ENCODE measurements at places on chromosomes 1 and 21.

DNA sequence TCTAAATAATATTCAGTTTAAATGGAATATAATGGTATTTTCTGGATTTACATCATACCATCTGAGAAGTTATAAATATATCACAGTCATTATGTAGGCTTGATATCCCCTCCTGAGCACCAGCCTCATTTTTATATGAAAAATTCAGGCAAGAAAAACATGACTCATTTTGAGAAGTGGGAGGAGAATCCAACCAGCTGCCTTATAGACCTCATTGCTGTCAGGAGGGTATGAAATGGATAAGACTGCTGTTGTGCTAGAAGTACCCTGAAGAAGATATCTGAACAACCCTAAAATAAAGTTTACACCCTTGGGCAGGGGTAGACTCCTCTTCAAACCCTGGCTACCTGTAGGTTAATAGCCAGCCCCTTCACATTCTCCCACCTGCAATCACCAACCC, 8.8 kb downstream of the GIPC2 start:
- DNase-seq: peak; percentile 20

DNA sequence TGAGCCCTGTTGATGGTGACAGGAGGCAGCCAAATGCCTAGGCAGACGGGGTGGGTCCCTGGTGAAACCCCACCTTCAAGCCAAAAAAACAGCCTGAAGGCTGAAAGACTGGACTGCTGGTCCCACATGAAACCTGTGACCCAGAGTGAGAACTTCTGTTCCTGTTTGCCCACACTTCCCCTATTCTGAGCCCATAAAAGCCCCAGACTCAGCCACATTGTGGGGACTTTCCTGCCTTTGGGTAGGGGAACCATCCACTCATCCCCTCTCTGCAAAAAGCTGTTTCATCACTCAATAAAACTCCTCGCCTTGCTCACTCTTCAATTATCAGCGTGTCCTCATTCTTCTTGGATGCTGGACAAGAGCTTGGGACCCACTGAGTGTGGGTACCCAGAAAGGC, 25.2 kb downstream of the HTR6 start:
- DNase-seq: no peak

DNA sequence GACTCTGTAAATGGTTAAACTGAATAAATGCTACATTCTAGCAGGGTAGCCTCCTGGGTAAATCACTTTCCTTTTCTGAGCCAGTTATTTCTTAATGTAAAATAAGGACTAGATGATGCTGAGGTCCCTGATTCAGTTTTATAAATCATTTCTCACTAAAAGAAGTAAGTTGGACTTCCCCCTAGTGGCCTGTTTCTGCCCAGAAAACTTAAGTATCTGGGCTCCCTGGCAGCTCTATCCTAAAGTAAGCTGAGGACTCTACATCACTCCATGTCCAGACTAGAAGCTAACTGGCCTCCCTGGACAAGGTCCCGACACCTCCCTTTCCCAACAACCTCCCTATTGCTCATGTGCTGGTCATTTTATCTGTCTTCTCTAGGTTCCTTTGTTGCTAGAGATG, 3.0 kb downstream of the GPN2 start:
- peak; percentile 54 for DNase-seq

- no peak for DNase-seq
Observed at GRCh38 chr1:32733582-32734321, 31.2 kb upstream of the SYNC start.

GRCh38 chr1:218624052-218624451, 278.9 kb downstream of the TGFB2 start:
- DNase-seq: peak; percentile 60

- no peak for DNase-seq
Observed at GRCh38 chr1:53733447-53733931, 5.5 kb downstream of the GLIS1 start.

DNA sequence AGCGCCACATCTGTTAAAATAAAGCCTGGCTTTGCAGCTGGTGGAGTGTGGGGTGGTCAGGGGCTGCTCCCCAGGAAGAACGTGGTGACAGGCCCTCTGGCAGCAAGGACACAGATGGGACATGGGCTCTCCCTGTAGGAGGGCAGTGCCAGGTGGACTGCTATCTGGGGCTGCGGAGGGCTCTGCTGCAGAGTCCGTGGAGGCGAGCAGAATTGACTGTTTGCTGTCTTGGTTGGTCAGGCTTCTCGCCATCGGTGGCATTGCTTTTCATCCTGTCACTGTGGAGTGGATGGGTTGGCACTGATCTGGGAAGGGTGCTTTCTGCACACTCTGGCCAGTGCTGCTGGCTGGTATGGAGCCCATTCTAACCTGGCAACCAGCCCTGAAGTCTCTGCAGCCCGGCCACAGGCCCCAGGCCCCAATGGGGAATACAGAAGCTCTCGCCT, 103.0 kb downstream of the LAMC2 start:
- no peak for DNase-seq

GRCh38 chr1:9601942-9602793, 13.5 kb downstream of the TMEM201 start:
- no peak for DNase-seq

GRCh38 chr1:12369258-12369657, 139.4 kb downstream of the VPS13D start:
- DNase-seq: no peak

GRCh38 chr1:56676571-56677035, 31.5 kb downstream of the PRKAA2 start:
- DNase-seq: peak; percentile 67

DNA sequence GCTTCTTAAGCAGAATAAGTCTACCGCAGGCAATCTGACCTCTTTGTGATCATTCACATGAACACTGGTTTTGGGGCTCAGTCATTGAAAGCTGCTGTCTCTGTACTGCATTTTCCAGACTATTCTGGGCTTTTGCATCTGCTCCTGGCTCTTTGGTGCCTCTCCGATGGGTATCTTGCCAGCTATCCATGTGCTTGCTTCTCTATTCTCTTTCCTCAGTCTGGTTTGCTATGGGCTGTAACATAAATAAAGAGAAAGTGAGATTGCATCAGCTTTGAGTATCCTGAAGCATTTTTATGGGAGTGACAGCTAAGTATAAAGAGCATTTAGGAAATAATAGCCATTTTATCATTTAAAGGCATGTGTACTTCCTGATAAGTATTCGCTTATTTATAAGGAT, 70.7 kb downstream of the C1orf21 start:
- DNase-seq: peak; percentile 29

DNA sequence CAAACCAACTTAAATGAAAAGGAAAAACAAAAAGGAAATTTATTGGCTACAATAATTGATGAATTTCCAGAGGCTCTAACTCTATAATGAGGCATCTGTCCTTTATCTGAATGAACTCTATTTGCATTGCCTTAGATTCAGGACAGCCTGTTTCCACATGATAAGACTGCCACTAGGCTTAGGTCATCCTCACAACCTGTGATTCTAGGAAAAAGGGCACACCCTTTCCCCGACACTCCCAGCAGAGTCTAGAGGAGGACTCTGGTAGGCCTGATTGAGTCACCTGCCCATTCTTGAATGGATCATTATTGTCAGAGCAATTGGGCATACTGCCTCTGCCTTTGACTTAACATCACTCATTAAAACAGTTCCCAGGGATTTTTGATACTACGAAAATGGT, 262.8 kb downstream of the TPR start:
- DNase-seq: no peak

DNA sequence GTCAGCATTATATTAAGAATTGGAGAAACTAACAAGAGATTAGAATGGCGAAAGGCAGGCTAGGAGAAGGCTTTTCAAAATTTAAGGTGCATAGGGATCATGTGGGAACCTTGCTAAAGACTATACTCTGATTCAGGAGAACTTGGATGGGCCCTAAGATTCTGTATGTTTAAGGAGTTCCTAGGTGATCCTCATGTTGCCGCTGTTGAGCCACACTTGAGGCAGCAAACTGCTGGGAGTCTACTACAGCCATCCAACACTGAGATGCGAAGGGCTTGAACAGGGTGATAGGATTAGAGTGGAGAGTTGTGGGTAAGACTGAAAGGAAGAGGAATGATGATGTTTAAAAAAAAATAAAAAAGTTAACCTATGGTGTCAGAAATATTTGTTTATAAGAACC, 1013.2 kb downstream of the MRPL39 start:
- no peak for DNase-seq

GRCh38 chr1:243979396-243979795, 71.7 kb upstream of the ZBTB18 start:
- DNase-seq: no peak

DNA sequence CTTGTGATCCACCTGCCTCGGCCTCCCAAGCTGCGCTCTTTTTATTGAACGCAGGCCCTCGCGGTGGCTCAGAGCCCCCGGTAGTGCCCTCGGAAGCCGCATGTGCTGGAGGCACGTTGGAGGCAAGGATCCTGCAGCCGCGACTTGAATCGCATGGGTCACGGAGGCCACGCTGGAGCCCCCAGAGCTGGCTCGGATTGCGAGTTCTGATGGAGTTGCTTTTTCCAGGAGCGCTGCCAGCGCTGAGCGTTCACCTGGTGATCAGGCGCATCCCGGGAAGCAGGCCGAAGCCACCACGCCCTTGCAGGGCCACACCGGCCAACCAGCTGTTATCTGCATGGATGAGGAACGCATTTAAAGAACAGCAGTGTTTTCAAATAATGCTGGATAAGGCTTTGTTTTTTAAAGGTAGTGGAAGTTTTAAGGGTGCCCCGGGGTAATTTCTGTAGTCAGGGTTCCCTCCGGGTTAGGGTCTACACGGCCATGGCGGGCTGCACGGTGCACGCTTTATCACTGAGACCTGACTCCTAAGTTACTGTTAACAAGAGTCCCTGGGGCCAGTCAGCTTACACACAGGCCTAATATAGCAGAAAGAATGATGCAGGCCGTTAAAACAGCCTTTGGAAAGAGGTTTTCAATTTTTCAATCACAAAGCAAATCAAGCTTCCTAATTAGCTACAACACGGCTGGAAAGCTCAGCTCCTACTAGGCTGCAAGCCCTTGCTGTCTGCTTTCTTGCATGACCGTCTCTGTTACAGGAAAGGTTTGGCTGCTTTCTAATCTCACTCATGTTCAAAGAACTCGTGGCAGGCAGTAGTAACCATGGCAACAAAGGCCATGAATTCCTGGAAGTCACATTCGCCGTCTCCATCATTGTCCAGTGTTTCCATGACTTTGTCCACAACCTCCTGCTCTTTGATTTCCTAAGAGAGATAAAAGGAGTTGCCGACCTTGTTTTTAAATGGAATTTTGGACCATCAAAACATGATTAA, 6.0 kb downstream of the S100B start:
- peak; percentile 91 for DNase-seq

DNA sequence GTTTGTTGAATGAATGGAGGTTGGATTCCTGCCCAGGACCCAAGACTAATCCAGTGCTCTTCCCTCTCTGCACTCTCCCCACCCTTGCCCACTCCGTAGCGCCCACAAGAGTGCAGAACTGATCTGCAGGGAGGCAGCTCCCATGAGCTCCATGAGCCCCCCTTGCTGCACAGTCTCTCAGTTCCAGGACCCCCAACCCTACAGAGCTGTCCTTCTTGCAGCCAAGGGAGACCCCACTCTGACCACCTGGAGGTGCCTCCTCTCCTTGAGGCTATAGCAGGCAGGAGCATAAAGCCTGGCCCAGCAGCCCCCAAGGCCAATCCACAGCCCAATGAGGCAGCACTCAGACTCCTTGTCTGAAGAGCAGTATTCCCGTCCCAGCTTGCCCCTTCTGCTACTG, 209.2 kb upstream of the ZC3H12A start:
- no peak for DNase-seq

DNA sequence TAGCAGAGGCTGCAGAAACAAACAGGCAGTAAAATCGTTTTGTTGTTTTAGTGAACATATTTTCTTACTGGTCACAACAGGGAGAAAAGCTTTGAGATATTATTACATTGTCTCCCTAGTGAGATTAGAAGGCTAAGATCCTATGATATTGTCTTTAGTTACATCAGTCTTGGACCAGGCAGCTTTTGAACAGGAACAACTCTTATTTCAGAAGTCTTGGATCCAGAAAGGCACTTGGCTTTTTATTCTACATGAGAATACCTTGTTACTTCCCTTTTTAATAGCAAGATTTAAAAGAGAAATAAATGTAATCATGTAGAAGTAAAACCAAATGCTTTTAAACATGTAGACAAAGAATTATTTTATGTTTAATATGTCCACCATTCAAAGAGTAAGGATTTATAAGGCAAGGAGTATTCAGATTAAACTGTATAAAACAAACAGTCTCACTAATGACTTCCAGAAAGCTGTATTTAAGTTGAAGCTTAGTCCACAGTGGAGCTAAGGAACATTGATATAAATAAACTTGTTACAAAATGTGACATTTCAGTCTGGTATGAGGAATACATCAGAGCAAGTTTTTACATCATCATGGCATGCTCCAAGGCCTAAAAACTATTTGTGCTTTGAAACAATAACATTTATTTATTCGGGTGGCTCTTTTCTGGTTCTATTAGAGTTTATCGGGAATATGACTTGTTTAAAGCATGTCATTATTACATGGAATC, 72.2 kb downstream of the PHTF1 start:
- DNase-seq: peak; percentile 39

Data from amniotic epithelial cell (primary cell).